Kasumi-1 (cell line): ENCODE measurements at places on chromosomes 7 and 10.

DNA sequence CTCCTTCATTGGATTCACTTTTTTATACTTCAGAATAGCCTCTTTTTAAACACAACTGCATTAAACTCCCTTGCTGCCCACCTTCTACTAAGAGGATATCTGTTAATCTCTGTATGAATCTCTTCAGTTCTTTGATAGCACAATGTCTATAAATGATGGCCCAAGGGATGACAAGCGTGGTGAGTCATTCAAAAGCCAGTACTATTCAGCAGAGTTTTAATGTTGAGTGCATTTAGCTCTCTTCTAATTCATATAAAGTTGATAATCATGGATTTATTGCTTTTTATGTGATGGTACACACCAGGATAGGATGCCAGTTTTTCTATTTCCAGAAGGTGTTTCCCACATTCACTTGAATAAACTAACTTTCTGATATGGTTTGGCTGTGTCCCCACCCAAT, 57.4 kb upstream of the HECTD2 start:
- DNase-seq: no peak

DNA sequence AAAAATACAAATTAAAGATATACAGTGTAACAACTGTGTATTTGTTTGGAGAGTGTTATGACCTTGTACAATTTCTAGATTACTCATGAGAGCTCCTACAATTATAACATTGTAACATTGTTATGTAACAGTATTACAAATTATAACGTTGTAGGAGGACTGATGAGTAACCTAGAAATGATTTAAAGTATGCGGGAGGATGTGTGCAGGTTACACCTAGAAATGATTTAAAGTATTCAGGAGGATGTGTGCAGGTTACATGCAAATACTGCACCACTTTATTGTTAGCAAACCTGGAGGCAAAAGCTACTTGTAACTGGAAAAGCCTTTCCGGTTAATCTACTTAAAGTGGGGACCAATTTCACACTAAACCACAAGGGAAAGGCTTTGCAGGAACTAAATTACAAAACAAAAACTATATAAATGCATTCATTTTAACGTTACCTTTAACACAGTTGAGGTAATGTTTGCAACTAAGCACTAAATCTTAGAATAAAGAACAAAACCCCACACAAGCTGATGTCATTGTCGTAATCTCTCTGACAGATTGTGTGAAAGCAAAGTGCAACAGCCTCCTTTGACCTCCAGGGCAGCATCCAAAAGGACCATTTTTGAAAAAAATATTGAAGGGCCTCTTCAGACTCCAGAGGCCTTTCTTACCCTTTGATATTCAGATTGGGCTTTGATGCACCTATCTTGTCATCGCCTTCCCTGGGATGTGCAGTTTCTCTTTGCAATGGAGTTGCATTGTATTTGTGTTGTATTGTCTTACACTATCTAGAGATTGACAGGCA, 522.1 kb upstream of the FOXK1 start:
- DNase-seq: no peak

DNA sequence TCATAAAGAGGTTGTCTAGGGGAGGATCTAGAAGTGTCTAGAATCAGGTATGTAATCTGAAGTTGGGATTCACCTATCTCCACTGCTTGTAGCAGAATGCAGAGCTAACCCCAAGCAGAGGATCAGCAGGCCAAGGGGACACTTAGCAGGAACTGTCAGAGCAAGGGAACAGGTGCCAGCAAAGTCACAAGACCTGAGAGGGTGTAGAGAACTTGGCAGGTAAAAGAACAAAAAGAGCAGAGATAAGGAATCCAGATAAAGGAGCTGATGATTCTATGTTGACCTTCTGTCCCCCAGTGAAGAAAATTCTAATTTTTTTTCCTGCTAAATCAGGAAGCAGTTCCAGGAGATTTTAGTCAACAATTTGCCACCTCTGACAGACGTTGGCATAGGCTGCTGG, 91.4 kb upstream of the CCDC71L start:
- no peak for DNase-seq

DNA sequence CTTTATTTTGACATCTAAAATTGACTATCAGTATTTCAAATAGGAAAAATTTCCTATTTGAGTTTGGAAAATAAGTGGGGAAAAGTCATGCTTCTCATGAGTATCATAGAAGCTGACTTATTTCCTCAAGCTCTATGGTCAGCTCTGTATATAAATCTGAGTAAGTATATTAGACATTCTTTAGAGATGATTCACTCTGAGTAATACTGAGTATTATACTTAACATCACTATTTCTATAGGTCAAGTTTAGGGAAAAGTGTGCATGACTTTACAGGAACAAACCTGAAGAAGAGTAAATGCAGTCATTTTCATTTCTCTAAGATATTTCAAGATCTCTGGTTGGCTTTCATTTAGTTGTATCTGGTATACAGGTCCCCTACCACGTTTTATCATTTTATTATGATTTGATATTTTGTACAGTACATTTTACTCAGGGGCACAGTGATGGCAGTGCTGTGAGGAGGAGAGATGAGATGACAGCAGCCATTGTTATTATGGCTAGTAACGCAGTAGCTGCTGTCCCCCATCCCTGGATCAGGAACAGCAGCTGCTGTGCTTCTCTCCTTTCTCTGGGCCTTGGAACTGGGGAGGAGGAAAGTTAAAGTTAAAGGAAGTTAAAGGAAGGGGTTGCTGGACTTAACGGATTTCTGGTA, 15.2 kb downstream of the SND1 start:
- DNase-seq: no peak

GRCh38 chr10:95408983-95409873, 118.4 kb upstream of the PDLIM1 start:
- DNase-seq: no peak

DNA sequence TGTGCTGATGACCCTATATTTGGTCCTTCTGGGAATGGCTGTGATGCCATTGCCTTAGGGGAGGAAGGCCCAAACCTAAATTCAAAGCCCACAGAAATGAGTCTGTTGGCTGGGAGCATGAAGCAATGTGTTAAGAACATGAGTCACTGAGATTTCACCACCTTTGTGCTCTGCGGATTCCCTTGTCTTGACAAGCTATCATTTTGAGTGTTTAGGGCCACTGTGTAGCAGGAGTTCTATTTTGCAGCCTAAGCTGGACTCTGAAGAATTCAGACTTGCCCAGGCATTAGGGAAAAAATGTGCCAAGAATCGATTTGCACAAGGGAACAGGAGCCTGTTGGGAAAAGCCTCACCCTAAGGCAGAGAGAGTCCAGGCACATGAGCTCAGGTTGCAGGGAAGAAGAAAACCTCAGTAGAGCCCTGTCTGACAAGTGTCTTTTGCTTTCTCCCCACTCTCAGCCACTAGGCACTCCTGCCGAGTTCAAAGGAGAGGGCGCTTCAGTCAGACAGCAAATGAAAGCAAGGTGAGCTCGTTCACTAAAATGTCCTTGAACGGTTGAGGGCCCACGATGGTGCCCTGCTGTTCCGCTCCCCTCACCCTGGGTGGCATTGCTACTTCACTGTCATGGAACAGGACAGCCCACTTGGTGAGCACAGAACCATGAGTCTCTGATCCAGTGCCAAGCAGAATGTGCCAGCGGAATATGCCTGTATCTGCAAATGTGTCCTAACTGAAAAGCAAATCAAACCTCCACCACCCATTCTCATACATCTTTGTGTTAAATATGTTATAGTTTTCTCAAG, 93.6 kb downstream of the PRLHR start:
- no peak for DNase-seq

- DNase-seq: no peak
Observed at GRCh38 chr7:29467193-29467926, 96.3 kb upstream of the PRR15 start.

- DNase-seq: no peak
Observed at GRCh38 chr10:87928996-87929395, 65.6 kb downstream of the PTEN start.

- DNase-seq: peak; percentile 61
Observed at GRCh38 chr10:119406601-119407253, 135.8 kb downstream of the RGS10 start.

GRCh38 chr7:633381-634018, 93.0 kb upstream of the DNAAF5 start:
- DNase-seq: no peak

DNA sequence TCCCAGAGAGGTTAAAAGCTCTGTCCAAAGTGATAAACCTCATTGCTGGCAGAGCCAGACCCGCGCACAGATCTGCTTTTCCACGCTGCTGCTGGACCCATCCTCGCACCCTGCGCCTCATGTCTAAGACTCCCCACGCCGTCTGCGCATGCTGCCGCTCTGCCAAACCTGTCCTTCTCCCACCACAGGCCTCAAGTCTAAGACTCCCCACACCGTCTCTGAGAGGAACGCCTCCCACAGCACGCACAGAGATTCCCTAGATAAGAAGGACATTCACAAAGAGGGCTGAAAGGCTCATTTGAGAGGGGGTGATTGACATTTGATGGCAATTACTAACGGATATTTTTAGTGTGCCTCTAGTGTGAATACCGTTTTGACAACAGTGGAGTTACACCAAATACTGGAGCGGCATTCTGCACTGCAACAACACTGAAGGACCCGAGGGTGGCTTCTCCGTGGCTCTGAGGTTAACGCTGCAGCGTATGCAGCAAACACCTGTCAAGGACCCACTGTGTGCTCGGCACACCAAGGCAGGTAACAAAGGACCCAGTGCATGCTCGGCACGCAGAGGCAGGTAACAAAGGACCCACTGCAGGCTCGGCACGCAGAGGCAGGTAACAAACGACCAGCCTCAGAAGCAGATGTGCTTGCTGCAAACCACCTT, 231.4 kb downstream of the DNAJB6 start:
- no peak for DNase-seq

GRCh38 chr7:65980478-65981250, 1.3 kb downstream of the GUSB start:
- DNase-seq: peak; percentile 33

- DNase-seq: no peak
Observed at GRCh38 chr10:44651834-44652233, 259.3 kb upstream of the TMEM72 start.

- no peak for DNase-seq
Observed at GRCh38 chr10:80468806-80469421, 14.8 kb downstream of the TSPAN14 start.

GRCh38 chr10:63365976-63366765, 99.6 kb downstream of the JMJD1C start:
- DNase-seq: no peak

DNA sequence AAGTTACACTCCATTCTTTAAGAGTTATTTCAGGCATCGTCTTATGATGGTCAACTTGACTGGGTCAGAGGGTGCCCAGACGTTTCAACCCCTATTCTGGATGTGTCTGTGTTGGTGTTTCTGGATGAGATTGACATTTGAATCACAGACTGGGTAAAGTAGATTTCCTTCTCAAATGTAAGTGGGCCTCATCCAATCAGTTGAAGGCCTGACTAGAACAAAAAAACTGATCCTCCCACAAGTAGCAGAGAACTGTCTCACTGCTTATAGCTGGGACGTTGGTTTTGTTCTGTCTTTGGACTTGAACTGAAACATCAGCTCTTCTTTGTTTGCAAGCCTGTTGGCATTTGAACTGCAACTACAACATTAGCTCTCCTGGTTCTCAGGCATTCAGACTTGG, 76.3 kb upstream of the LYZL1 start:
- DNase-seq: no peak

- no peak for DNase-seq
Observed at GRCh38 chr7:151857412-151857811, 19.5 kb downstream of the PRKAG2 start.

DNA sequence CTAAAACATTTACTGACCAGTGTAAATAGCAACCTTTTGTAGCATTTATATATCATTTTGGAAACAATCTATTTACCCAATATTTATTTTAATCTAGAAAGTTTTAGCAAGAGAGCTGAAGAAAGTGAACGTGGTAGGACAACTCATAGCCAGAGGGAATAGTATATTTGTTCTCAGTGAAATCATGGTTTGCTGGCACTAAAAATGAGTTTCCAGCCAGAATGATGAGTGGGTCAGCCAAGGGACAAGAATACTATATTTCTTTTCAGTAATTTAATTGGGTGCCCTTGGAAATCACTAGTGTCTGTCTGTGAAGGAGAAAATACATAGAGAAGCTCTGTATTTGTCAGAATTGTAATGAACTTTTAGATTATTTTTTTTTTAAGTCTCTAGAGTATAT, 74.9 kb downstream of the MINPP1 start:
- DNase-seq: no peak

GRCh38 chr7:98116656-98117461, 10.2 kb downstream of the LMTK2 start:
- DNase-seq: no peak

- DNase-seq: peak; percentile 50
Observed at GRCh38 chr7:142451296-142451695, 193.4 kb upstream of the PRSS58 start.

GRCh38 chr10:113071446-113071845, 121.4 kb downstream of the TCF7L2 start:
- DNase-seq: no peak

GRCh38 chr7:36203071-36203790, 50.2 kb downstream of the EEPD1 start:
- no peak for DNase-seq

DNA sequence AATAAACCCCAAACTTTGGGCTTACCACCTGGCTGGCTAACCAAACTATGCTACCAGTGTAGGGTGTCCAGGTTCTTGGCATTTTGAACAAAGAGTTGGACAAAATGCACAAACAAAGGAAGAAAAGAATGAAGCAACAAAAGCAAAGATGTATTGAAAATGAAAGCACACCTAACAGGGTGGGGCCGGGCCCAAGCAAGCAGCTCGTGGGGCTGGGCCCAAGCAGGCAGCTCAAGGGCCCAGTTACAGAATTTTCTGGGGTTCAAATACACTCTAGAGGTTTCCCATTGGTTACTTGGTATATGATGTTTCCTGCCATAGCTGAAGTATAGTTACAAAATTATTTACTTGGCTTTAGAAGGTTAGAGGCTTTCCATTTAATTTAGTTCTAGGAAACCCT, 15.7 kb downstream of the ACADSB start:
- DNase-seq: no peak

DNA sequence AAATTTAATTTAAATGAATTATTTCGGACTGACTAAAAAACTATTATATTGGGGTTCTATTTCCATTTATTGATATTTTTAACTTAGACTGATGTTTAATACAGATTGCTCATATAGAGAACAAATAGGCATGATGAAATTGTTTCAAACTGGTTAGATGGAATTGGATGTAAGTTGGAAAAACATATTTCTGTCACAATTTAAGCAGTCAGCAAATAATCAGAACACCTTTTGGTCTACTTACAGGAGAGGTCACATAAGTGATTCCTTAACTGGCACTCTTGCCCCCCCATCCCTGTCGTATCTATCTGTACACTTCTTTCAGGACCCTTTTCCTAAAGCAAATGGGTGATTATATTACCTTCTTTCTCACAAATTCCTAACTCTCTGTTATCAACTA, 138.4 kb downstream of the PLXDC2 start:
- no peak for DNase-seq

GRCh38 chr7:13725591-13725990, 263.9 kb downstream of the ETV1 start:
- DNase-seq: no peak

- DNase-seq: peak; percentile 96
Observed at GRCh38 chr10:73246646-73247508, at the start of gene DNAJC9. Gene DNAJC9 (minus strand): TSS chr10:73247255. CDS start chr10:73247189, 66 bp downstream.
